ENCODE measurements at places on chromosomes 3 and 15.

DNA sequence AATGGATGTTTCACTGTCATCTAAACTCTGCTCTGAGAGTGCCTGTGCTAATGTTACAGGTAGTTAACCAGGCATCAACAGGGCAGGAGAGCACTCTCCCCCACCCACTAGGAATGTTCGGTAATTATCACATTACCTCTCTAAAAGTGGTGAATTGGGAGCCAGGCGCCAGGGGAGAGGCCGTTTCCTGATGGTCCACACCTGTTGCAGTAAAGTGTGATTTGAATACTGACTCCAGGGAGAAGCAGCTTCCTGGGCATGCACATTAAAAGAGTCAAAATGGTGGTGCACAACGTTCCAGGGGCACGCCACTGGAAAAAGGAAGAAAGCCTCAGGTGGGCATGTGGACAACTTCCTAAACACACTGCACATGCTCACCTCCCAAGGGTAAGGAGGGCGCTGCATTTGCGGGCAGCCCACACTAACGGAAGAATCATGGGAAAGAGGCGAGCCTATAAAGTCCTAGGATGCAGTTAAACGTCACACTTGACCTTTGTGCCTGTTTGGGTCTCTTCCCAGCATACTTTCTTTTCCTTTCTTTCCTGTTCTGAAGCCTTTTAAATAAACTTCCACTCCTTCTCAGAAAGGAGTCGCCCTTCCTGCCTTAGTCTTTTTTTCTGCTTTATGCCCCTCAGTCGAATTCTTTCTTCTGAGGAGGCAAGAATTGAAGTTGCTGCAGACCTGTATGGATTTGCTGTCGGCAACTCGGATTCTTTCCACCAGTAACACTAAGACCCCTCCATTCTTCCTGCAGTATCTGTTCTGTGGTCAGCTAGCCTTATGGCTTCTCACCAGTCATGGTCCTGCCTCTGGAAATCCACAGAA is 28.9 kb upstream of the GPD1L start:
- DNase-seq: no peak

DNA sequence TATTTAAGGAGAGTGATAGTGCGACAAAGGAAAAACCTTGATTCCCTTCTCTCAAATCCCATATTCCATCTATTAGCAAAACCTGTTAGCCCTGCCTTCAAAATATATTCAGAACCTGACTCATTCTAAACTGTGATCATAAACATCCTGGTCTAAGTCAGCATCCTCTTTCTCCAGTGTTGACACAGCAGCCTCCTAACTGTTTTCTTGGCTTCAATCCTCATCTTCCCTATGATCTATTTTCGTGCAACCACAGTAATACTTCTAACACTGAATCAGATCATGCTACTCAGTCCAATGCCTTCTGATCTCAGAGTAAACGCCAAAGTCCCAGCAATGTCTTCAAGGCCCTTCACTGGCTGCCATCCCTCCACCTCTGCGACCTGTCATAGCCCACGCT is 785.1 kb downstream of the EDEM1 start:
- DNase-seq: no peak

DNA sequence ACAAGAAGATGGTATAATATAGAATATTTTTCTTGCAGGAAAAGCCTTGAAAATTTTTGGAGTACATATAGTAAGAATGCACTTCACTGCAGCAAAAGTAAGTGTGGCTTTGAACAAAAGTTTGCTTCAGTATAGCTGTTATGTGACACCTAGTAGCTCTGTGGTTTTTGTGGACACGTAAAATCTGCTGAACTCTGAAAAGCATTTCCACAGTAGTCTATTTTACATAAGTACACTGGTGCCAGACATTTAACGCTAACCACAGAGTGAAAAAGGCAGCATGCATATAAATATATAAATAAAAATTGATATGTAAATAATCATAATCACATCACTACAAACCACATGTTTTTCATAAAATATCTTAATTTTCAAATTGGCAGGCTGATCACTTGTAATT is 39.8 kb downstream of the CGGBP1 start:
- DNase-seq: no peak

DNA sequence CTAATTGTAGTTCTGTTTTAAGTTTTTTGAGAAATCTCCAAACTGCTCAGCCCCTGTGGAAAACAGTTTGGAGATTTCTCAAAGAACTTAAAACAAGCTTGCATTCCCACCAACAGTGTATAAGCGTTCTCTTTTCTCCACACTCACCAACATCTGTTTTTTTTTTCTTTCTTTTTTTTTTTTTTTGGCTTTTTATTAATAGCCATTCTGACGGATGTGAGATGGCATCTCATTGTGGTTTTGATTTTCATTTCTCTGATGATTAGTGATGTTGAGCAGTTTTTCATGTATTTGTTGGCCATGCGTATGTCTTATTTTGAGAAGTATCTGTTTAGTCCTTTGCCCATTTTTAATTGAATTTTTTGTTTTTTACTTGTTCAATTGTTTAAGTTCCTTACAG is 73.1 kb upstream of the COL8A1 start:
- no peak for DNase-seq

- DNase-seq: no peak
These were observed 50.4 kb upstream of the MED12L start for GRCh38 chr3:151035072-151035471.

DNA sequence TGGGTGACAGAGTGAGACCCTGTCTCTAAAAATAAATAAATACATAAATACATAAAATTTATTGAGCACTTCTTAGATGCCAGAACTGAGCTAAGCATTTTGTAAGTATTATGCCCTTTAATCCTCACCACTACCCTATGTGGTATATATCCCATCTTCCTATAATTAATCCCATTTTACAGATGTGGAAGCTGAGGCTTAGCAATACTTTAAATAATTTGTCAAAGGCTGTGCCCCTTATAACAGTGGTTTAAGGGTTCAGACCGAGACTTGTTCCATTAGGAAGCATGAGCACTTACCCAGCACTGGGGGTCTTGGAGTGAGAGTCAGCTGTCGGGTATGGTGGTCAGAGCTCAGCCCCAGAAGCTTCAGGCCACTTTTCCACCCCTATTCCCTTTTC is 7.5 kb upstream of the CHST14 start:
- no peak for DNase-seq

- DNase-seq: no peak
These were observed 23.8 kb upstream of the POLG start for GRCh38 chr15:89358435-89358754.

GRCh38 chr15:63939531-63940130 is 105.9 kb upstream of the HERC1 start:
- DNase-seq: no peak

DNA sequence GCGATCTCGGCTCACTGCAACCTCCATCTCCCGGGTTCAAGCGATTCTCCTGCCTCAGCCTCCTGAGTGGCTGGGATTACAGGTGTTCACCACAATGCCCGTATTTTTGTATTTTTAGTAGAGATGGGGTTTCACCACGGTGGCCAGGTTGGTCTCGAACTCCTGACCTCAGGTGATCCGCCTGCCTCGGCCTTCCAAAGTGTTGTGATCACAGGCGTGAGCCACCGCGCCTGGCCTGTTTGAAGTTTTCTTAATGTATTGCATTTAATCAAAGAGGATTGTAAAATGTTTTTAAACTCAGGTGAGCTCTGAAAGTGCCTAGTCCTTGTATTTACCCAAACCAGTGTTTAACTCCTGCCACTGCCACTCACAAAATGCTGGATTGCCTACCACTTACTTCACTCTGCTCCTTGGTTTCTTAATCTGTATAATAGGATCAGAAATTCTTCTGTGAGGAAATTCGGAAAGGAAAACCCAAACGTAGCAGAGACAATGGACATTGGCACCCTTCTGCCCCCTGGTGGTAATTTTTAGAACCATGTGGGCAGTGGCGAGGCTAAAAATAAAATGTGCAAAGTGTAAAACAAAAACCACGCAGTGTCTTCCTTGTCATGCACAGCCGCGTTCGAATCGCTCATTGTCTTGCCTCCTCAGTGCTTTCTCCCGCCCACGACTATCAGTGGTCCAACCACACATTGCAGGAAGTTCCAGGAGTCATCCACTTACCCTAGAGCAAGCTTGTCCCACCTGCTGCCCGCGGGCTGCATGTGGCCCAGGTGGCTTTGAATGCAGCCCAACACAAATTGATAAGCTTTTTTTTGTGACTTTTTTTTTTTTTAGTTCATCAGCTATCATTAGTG is 27.3 kb downstream of the CEP19 start:
- peak; percentile 61 for DNase-seq

- no peak for DNase-seq
These were observed 263.3 kb downstream of the NEK10 start for GRCh38 chr3:27105904-27106303.

DNA sequence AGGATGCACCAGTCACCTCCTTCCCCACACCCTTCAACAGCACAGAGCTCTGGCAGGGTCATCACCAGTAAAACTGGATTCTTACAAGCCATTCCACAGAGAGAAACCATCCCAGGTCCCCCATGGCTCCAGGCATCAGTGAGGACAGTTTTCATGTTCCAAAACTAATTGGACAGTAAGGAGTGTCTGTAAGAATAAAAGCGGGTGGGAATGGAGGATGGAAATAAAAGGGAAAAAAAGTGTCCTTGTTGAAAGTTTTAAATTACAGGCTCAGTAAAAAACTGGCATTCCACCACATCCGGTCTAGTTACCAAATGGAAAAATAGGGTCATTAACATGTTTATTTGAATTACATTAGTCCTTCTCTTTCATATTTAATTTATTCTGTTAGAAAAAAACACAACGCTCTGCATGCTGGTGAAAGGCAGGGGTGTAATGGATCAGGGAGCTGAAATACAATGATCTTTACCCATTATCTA is 117.4 kb downstream of the TIGIT start:
- DNase-seq: no peak

DNA sequence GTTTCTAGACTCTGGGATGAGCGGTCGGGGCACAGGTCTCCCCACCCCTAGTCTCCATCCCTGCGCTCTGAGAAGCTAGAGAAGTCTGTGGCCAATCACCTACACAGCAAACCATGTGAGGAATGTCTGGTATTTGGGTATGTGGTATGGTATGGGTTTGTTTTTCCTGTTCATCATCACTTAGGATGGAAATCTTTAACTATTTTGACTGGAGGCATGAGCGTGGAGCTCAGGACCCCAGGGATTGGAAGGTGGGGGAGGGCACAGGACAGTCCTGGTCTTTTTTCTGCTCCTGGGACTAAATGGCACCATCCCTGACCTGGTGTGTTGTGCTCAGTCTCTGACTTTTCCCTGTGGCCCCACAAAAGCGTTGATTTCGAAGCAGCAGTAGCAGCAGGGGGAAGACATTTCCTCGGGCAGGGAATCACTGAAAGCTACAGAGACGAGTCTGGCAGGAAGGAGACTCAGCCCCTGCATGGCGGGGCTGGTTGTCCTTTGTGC is 191.7 kb upstream of the TPM1 start:
- no peak for DNase-seq

- no peak for DNase-seq
These were observed 172.8 kb upstream of the C2CD4B start for GRCh38 chr15:62337934-62338333.

GRCh38 chr3:46105306-46105919 is 78.1 kb upstream of the XCR1 start:
- DNase-seq: no peak

DNA sequence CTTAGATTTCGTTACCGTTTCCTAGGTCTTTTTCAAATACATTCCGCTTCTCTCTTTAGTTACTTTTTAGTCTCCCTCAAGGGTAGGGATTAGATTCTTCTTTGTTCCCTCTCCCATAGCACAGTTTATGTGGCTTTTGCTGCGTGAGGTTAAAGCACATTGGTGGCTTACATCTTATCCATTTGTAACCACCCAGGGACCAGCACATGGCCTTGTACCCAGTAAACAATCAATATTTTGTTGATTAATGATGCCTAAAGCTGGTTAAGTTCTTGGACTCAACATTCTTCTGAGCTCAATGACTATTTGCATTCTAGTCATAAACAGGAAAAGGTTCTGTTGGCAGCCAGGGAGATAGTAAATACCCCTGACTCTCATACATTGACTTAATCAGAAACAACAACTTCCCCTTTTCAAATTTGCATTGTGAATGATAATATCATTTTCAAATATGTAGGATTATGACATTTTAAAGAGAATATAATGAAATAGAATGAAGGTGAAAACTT is 60.2 kb downstream of the CACNA1D start:
- DNase-seq: no peak

GRCh38 chr15:89383365-89384175 is 48.9 kb upstream of the POLG start:
- DNase-seq: peak; percentile 20

Measured in substantia nigra (tissue), 51 donors.